ENCODE measurements at places on chromosomes 7 and 10.

- DNase-seq, result no peak
These were observed 37.1 kb upstream of the COMTD1 start for GRCh38 chr10:75272896-75273295.

DNA sequence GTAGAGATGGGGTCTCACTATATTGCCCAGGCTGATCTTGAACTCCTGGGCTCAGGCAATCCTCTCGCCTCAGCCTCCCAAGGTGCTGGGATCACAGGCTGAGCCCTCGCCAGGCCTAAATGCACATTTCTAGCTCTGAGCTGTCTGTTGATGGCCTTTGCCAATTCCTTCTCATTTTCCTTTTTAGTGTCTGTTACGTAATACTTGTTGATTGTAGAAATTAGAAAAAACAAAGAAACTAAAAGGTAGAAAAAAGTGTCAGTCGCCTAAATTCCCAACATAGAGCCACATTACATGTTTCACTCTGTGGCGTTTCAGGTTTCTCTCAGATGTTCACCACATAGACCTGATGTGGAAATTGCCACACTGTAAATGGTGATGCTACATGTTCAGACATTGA lies 44.0 kb upstream of the RASGEF1A start:
- DNase-seq, result no peak

DNA sequence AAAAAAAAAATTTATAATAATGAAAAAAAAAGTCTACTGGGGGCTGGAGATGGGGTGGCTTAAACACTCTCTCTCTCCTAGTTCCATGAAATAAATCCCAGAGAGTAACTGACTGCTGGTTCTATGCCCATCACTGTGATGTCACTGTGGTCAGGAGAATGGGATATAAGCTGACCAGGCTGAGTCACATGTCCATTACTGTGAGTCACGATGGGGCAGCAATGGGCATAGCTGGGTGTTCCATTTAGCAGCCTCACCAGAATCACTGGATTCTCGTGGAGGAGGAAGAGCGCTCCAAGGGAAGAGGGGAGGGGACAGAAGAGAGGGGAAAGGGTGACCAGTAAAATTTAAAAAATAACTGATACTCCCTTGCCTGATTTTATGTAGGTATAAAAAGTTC lies 37.1 kb downstream of the MASTL start:
- peak; percentile 2 for DNase-seq

DNA sequence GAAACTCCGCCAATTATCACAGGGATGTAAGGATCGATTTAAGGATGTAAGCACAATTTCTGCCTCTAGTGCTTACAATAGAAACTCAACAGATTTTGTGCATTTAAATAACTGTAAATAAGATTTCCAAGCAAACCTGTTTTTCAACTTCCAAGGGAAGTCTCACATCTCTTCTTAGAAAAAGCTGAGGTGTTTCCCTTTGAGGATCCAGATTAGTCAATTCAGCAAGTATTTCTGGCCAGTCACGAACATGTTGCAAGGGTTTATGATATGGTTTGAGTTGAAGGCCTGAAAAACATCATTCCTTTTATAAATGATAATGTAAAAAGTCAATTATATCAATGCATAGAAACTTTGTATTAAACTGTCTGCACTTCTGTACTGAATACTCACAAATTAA lies 23.9 kb downstream of the KRIT1 start:
- no peak for DNase-seq

DNA sequence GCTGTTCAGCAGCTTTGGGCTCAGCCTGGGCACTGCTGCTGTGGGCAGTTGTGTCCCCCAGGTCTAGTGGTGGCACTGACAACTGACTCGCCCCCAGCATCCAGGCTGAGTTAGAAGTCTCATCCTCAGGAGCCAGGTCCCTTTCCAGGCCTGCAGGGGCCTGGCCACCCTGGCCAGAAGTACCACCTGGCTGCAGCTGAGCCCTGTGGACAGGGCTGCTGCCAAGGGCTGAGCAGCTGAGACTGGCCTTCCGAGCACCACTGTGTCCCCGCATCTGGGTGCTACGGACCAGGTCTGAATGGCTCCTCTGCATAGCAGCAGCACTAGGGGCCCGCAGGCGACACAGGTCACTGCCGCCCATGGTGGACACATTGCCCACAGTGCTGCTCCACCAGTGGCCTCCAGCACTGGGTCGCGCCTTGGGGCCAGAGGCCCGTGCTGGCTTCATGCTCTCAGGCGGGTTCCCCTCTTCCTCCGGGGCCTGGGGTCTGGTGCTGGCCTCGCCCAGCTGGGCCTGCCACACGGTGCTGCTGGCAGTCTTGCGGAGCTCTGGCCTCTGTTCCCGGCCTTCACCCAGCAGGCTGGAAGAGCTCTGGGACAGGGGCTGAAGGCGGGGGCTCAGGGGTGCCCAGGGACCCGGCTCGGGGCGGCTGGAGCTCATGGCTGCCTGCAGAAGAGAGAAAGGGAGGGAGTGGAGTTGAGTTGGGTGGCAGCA lies 6.2 kb downstream of the GPRIN2 start:
- DNase-seq, result no peak

- no peak for DNase-seq
These were observed 388.4 kb downstream of the TFEC start for GRCh38 chr7:115642194-115642593.

All from CD14-positive monocyte (primary cell).